ENCODE measurements at places on chromosomes 12 and 14.

GRCh38 chr12:58774731-58775130, 145.6 kb downstream of the LRIG3 start:
- DNase-seq, result no peak

DNA sequence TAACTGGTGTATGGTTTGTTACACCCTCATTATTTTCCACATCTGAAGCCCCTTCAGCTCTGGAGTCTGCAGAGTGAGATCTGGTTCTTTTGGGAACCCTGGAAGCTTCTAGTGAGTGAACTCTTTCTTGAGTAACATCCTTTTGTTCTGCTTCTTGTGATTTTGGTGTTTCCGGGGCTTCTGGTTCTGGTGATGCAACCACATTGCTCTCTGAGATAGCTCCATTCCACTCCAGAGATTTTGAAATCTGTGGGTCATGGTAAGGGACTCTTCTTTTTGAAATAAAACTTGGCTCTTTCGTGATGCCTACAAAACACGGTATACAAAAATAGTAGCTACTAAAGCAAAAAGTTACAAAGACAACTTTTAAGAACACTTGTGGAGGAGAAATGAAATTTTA, 5.4 kb downstream of the MDM1 start:
- DNase-seq, result no peak

DNA sequence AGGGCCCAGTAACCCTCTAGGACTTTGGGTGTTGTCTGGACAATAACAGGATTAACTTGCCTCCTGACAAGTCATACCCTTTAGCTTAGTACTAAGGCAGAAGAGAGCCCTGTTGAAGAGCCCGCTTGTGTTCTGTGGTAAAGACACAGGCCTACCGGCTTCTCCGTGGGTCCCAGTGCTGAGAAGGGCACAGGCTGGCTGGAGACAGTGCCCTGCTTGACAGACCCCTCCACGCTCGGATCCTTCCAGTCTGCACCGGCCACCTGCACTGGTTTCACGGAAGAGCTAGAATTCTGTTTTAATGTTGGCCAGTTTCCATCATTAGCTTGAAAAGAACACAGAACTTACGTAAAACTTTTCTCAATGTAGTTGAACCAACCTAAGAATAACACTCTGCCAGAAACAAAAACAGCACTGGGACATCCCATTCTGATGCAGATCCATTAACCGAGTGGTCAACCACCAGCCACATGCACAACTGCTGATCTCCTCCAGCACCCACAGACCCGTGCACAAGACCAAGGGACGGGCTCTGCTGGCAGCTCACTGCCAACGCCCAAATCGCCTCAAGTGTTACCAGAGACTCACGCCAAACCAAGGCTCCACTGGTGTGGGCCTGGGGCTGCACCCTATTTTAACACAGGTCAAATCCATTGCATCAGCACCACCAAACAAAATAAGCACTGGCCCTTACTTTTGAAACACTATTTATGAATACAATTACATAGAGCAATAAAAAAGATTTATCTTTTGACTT, 27.1 kb downstream of the ZFYVE21 start:
- no peak for DNase-seq

- no peak for DNase-seq
Observed at GRCh38 chr14:103973354-103973753, 31.0 kb upstream of the RD3L start.

DNA sequence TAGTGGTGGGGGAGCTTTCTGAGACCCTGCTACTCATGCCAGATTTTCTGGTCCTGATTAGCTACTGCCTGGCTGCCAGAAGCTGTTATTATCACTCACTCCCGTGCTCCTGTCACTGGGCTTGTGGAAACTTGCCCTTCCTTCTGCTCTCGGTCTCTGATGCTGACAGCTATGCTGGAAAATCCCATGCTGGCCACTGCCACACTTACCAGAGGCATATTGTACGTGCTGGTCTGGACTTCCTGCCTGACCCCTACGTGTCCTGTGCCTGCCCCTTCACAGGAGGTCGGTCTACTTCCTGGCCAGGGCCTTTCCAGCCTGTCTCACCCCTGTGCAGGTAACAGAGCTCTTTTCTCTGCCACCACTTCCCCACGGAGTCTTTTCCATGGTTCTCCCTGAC, 149.4 kb upstream of the PLEKHG7 start:
- no peak for DNase-seq

DNA sequence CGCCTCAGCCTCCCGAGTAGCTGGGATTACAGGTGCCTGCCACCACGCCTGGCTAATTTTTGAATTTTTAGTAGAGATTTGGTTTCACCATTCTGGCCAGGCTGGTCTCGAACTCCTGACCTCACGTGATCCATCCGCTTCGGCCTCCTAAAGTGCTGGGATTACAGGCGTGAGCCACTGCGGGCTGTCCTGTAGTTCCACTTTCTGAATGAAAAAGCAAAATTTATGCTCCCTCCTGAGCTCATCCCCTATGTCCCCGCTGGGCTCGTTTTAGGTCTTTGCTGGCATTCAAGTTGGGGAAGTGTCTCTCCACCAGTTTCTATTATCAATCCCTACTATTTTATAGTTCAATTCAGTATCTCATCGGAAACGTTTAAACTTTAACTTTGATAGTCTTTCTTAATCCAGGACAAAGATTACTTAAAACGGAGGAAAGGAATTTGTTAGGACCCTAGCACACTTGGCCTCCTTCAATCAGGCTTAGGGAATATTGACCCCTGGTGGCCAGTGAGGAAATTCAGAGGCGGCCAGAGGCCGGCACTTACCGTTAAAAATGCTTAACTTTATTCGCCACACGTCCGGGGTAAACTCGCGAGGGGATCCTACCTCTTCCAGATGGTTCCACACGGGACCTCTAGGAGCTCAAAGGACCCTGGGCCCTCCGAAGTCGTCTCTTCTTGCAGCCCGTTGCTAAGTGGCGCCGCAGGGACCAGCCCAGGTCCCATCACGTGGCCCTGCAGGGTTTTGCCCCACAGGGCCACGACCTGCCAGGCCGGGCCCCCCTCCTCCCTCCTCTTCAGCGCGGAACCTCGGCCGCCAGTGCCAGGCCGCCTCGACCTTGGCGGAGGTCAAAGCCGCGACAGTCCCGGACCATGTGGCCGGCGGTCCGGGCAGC, 11.4 kb upstream of the DNAL1 start:
- DNase-seq, result no peak

DNA sequence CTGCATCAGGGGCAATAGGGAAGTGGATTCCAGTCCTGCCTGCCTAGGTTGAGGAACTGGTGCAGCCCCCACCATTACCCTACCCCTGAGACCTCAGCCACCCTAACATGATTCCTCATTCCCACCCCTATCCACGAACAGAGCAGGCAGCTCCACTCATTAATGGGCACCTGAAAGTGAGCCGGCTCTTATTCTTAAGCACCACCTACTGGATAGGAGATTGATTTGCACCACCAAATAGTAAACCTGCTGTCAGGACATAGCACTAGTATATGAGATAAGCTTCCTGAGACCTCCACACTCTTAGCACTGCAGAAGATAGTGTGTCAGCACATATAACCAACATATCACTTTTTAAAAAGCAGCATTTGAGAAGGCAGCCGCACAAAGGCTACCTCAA, 573.2 kb downstream of the SOX5 start:
- DNase-seq, result no peak

DNA sequence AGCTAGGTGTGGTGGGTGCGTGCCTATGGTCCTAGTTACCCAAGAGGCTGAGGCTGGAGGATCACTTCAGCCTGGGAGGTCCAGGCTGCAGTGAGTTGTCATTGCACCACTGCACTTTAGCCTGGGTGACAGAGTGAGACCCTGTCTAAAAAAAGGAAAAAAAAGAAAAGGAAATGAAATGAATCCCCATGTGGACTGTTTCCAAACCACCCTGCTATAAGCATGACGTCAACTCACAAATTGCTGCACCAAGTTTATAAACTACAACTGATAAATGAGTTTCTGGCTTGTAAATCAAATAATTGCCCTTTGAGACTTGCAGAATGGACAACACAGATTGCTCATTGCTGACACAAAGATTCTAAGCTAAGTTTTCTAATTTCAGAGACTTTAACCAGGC, 51.0 kb upstream of the STK38L start:
- DNase-seq, result no peak

DNA sequence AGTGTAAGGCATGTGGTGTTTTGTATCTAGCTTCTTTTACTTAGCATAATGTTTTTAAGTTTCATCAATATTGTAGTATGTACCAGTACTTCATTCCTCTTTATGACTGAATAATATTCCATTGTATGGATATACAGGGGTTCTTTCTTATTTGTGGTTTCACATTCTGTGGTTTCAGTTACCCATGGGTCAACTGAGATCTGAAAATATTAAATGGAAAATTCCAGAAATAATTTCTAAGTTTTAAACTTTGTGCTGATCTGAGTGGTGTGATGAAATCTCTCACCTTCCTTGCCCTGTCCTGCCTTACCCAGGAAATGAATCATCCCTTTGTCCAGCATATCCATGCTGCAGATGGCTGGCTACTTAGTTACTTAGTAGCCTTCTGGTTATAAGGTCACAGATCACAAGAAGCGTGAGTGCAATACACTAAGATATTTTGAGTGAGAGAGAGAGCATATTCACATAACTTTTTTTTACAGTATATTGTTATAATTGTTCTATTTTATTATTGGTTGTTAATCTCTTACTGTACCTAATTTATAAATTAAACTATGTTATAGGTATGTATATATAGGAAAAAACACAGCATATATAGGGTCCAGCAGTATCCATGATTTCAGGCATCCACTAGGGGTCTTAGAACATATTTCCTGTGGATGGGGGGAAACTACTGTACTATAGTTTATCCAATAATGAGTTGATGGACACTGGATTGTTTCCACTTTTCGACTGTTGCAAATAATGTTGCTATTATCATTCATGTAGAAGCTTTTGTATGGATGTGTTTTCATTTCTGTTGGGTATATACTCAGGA, 59.6 kb upstream of the LRTM2 start:
- DNase-seq, result no peak

DNA sequence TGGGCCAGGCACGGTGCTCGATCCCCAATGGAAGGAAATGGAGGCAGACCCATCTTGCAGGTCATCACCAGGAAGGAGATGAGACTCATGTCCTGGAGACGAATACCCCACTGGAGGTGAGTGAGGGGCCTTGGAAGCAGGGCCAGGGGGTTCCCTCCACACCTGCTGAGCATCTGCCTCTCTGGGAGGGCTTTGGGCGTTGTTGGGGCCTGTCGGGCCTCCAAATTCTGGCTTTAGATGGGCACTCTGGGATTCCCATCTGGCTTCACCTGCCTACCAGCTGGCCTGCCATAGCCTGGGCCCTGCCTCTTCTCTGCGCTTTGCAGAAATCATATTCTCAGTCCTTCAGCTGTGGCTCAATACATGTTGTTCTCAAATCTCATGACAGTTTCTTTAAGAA, 13.9 kb downstream of the RTL1 start:
- no peak for DNase-seq

Data from osteocyte (in vitro differentiated cells).